ENCODE measurements at places on chromosomes 11 and 22.

DNA sequence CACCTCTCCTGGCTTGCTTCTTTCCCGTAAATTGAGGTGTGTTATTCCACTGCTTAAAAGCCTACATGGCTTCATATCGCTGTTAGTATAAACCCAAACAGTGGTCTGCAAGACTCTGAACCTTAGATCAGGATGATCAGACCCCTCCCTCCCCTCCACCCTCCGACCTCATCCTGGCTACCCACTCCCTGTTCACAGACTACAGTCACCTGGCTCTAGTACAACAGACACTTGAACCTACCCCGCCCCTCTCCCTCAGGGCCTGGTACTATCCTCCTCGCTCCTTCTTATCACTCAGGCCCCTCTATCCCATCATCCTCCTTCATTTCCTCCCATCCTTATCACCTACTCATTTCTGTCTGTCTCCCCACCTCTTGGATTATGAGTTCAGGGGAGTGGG, 20.1 kb downstream of the PTPRJ start:
- DNase-seq = no peak

DNA sequence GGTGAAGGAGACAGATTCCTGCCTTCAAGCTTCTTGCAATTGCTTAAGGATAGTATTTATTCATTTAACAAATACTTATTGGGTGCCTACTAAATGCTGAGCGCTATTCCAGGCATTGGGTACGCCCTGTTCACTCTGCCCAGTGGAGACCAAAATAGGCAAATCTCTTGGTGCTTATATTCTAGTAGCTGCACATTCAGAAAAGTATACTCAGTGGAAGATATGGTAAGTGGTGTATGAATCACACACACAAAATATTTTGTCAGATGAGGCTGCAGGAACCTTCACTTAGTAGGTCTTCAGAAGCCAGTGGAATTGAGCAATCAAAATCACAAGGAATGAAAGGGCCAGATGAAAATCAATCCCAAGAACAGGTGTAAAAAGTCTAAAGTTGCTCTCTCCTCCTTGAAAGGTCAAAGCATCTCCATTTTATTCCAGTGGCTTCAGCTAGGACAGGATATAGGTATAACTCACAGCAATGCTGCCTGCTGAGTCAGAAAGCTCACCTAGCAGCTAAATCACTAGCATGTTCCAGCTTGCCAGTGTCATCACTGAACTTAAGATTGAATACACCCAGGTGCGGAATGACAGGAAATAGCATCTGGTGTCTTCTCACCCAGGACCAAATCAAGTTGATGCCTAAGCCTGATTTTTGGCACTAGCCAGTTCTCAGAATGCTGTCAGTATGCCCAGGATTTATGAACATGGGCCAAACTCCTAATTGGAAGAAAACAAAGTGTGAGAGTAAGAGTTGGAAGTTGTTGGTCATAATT, 83.9 kb downstream of the AMOTL1 start:
- peak; percentile 4 for DNase-seq

- DNase-seq = no peak
Measured at GRCh38 chr11:108302121-108302785, 79.4 kb downstream of the ATM start.

- peak; percentile 84 for DNase-seq
Measured at GRCh38 chr11:76783896-76784813, 999 bp downstream of the TSKU start.

DNA sequence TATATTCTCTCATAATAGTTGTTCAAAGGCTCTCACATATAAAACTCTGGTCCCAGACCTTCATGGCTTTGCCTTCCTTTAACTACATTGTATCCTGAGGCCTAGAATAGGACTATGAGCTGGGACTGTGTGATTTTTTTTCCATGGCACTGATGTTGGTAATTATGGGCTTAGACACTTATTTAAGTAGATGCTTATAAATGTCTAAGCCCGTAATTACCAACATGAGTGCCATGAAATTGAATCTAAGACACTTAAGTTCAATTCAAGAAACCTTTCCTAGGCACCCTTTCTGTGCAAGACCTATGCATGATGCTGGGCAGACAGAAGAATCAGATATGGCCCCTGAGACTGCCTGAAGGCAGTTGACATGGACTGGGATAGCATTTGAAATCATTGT, 63.0 kb downstream of the P4HA3 start:
- DNase-seq = no peak

DNA sequence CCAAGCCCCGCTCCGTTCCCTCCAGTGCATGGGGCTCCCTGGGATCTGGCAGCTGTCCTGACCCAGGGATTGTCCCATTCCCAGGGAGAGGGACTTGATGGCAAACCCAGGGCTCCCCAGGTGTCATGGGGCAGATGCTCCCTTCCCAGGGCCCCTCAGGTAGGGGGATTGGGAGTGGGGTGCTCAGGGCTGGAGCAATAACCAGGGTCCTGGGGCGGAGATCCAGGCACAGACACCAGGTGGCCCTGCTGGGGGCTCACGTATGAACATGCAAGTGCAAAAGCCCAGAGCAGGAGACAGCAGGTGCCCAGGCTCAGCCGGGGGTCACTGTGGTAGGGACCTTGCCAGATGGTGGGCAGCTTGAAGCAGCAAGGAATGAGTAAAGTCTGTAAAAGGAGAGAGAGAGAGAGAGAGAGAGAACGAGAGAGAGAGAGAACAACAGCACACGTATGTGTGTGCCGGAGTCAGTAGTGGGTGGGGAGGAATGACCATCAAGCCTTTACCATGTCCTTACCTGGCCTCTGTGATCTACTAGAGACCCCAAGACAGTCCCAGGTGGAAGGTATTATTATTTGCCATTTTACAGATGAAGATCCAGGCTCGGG, 19.3 kb upstream of the MPPED1 start:
- DNase-seq = no peak

- DNase-seq = no peak
Measured at GRCh38 chr11:10477690-10478046, 22.6 kb downstream of the AMPD3 start.

- no peak for DNase-seq
Measured at GRCh38 chr11:1877211-1878136, 14.2 kb downstream of the PRR33 start.

GRCh38 chr11:18172666-18173065, at the start of gene MRGPRX4:
TSS of gene MRGPRX4 (plus strand) at chr11:18172837. CDS start at chr11:18173257, 420 bp downstream.
- no peak for DNase-seq

DNA sequence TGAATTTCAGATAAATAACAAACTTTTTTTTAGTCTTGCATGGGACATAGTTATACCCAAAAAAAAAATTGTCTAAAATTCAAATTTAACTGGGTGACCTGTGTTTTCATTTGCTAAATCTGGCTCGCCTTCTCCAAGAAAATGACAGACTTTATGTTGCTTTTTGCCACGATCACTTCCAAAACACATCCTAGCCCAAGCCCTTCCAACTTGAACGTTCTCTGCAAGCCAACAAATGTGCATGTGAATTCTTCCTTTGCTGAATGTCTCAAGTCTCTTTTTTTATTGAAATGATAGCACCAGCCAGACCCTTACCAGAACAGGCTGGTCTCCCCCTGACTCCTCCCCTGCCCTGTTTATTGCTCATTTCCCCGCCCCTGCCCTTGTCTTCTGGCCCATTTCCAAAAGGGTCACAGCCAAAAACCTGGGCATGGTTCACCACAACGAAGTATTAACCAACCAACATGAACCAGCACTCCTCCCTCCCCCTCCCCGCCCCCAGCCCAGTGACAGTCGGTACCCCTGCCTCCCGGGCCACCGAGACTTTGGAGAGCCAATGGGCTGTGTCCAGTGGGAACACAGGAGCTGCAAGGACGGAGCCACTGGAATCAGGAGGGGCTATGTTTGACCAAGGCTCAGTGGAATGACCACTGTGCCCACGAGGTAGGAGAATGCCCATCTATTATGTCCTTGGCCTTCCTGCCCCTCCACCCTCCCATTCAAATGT, 63.2 kb downstream of the BTG4 start:
- no peak for DNase-seq

DNA sequence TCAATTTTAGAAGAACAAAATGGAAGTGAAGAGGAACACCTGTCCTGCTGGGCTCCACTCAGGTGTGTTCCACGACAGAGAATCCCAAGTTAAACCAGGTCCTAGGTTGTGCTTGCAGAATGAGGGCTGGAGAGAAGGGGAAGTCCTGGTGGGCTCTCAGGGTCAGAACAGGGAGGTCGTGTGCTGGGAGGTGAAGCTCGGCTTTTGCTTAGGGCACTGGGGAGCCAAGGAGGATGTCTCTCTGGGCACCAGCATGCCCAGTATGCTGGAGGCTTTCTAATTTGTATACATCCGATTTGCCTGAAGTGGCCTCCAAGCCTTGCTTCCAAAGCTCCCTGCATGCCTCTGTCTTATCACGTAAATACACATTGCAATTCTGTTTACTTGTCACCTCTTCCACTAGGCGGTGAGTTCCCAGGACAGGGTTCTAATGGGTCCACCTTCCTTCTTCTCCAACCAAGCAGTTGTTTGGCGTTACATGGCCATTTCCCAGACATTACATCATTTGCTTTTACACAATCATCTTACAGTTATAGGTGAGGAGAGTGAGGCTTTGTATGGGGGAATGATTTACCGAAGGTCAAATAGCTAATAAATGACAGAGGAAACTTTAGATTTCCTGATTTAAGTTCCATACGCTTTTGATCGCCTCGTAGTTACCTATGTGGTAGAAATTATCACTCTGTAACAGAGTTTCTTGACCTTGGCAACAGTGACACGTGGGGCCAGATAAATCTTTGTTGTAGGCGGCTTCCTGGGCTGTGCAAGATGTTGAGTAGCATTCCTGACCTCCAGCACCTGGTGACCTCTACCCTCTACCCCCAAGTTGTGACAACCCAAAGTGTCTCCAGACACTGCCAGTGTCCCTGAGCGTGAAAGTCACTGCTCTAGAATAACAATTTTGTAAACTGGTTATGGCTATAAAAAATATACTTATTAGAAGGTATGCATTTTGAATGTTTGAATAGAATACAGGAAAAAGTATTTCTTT, 901.5 kb downstream of the TBC1D22A start:
- no peak for DNase-seq

- DNase-seq = no peak
Measured at GRCh38 chr22:37290737-37291136, 8.4 kb downstream of the CYTH4 start.

DNA sequence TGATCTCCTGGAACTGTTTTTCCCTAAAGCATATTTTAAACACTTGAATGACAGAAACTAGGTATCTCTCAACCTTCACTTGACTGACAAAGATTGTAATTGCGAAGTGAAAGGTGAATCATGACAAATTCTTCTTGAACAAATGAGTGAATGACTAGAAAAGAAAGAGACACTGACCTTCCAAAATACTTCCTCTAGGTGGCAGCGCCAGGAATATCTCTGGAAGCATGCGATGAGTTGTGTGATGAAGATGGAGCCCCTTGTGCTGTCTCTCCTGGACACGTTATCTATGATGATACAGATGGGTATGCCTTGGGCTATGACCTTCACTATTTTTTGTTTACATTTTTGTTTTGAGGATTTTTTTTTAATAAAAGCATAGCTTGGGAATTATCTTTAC, 7.0 kb upstream of the CASP12 start:
- no peak for DNase-seq

DNA sequence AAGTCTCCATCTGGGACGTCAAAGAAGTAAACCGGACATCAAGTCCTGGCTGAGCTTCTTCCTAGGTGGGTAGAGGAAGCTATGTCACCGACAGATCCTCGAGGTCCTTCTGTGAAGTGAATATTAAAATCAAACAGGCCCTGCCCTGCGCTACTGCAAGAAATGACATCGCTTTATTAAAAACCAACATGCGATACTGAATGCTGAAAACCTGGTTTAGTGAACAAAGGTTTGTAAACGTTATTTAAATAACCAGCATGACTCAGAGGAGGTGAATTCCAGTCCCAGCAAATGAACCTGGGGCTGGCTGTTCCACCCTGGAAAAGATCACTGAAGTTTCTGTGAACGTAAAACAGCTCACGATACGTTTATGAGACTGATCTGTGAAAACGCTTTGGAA, 645 bp downstream of the RTCB start:
- peak; percentile 38 for DNase-seq

- no peak for DNase-seq
Measured at GRCh38 chr11:63816166-63816565, 2.9 kb downstream of the SPINDOC start.

GRCh38 chr11:1830004-1830321, 4.8 kb upstream of the SYT8 start:
- peak; percentile 48 for DNase-seq

DNA sequence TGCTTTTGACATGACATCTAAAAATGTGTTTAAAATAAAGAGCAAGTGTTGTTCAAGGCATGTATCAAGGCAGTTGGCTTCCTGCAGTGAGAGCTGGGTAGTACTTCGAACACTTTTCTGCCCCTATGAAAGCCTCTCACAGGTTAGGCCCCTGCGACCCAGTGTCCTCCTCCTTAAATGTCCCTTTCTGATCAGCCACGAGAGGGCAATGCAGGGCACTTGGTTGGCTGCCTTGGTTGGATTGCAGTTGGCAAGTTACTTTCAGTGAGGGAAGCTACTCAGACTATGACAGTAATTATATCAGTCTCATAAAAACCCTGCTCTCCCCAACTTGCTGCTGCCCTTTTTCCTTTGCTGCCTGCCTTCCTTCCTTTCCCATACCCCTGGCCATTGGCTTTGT, 743.8 kb downstream of the NTM start:
- DNase-seq = peak; percentile 37

DNA sequence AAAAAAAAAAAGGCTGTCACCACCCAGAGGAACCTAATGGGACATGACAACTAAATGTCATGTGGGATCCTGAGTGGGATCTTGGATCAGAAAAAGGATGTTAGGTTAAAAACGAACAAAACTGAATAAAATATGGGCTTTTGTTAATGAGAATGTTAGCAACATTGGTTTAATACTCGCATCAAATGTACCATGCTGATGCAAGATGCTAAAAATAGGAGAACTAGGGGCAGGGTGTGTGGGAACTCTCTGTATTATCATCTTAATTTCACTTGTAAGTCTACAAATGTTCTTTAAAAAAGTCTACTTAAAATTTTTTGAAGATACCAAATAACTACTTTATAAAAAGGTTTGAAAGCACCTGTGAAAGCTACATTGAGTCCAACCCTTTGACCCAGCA, 88.8 kb upstream of the PRR5 start:
- DNase-seq = no peak

DNA sequence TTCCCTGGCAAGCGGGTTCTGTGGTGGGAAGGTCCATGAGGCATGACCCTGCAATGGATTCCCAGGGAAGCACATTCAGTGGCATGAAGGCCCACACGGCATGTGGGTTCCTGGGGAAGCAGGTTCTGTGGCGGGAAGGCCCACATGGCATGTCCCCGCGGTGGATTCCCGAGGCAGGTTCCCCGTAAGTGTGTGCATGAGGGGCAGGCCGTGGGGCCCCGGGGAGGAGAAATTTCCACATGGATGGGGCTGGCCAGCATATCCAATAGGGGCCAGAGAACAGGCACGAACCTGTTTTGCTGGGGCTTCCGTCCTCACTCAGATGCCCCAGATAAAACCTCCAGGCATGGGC, 83.7 kb downstream of the PHF21B start:
- no peak for DNase-seq

DNA sequence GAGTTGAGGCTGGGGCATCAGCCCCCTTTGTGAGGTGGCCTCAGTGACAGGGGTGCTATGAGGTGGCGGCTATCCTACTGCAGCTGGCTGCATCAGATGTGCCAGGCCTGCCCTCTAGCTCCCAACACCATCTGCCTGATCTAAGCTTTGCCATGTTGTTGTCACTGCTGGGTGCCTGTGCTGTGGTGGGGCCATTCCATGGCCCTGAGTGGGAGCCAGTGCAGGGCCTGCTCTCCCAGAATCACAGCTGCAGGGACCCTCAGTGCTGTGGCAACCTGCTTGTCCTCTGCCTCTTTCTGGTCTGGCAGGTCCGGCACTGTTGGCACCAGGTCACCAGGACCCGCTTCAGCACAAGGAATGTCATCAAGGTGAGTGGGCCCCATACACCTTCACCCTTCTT, 1.8 kb upstream of the SNU13 start:
- no peak for DNase-seq
